Stimulated activated CD8-positive, alpha-beta memory T cell treated with anti-CD3 and anti-CD28 coated beads, Interleukin-15, amount 100 ng/mL, for 48 hours (primary cell): ENCODE measurements at places on chromosomes 7 and 10.

DNA sequence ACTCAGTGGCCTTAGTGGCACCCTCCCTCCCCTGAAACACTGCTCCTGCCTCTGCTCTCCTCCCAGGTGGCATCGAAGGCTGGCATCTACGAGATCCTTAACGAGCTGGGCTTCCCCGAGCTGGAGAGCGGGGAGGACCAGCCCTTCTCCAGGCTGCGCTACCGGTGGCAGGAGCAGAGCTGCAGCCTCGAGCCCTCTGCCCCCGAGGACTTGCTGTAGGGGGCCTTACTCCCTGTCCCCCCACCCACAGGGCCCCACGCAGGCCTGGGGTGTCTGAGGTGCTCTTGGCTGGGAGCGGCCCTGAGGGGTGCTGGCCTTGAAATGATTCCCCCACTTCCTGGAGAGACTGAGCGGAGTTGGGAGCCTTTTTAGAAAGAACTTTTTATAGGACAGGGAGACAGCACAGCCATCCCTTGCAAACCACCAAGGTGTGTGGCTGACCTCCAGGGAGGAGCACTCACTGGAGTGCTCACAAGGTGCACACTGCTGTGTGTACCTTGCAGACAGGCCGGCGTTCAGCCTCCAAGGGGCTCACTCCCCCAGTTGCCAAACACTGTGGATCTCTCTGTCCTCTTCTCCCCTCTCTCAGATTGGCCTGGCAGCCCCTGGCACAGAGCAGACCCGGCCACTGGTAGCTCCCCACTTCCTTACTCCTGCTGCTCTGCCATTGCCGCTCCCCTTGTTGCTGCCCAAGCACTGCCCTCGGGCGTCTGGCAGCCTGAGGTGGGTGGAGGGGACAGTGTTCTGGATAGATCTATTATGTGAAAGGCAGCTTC, 35.8 kb downstream of the PRF1 start:
- DNase-seq: no peak

GRCh38 chr7:29135846-29136245, 10.5 kb downstream of the CPVL start:
- no peak for DNase-seq

DNA sequence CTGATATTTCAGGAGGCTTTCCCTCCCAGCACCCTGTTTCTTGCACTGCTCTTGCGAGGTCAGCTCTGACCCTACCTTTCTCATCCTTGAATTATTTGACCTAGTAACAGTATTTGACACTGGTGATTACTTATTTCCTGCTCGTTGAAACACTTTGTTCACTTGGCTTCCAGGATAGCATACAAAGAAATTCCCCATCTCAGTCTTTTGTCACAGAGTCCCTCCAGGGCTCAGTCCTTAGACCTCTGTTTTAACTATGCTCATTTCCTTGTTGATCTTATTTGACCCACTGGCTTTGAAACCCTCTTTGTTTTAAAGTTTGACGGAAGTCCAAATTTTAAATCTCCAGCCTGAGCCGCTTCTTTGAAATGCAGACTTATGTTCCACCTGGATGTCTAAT, 29.9 kb downstream of the BMPR1A start:
- DNase-seq: no peak

DNA sequence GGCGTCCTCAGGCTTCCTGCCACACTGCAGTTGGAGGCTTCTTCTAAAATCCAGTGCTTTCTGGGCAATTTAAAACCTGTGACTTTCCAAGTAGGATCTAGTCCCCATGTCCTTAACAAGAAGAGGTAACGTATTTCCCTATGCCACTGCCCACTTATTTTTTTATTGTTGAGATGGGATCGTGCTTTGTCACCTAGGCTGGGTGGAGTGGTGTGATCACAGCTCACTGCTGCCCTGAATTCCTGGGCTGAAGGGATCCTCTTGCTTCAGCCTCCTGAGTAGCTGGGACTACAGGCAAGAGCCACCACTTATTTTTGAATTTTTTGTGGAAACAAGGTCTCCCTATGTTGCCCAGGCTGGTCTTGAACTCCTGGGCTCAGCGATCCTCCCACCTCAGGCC, 63.4 kb downstream of the DAGLB start:
- DNase-seq: no peak

GRCh38 chr7:158646766-158647474, 57.7 kb downstream of the NCAPG2 start:
- no peak for DNase-seq

GRCh38 chr7:19930051-19930450, 156.6 kb upstream of the TMEM196 start:
- DNase-seq: no peak

DNA sequence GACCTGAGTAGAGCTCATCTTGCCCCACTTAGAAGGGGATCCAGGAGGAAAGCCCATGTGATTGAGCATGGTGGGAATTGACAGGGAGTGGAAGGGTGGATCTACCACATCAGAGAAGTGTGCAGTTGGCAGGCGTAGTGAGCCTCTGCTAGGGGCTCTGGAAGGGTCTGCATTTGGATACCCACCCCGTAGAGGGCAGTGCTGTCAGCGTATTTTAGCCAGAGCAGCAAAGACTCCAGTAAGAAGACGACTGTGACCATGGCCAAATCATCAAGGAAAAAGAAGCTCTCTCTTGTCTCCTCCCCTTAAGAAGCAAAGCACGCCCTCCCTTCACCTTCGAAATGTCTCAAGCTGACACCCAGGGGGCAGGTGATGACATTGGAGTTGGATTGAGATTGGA, 68.8 kb upstream of the INHBA start:
- no peak for DNase-seq

GRCh38 chr10:13091801-13092200, 8.2 kb upstream of the OPTN start:
- no peak for DNase-seq

DNA sequence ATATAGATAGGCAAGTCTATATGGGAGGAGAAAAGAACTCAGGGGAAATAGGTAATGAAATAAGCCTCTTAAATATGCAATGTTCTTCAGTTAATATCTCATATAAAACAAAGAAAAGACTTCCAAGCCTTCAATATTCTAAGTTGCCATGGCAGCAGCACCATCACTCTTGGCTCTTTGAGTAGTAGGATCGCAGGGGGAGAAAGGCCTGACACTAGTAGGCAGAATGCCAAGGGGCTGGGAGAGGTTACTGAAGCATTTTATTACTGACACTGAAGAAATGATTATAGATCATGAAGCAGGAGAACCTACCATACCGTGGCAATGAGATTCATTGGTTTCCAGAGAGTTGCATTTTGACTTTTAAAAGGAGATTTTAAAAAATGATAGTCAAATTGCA, 193.9 kb downstream of the NXPH1 start:
- no peak for DNase-seq

- no peak for DNase-seq
Measured at GRCh38 chr7:105664816-105665525, 83.7 kb upstream of the EFCAB10 start.

- no peak for DNase-seq
Measured at GRCh38 chr7:41738336-41738735, 35.4 kb upstream of the INHBA start.

DNA sequence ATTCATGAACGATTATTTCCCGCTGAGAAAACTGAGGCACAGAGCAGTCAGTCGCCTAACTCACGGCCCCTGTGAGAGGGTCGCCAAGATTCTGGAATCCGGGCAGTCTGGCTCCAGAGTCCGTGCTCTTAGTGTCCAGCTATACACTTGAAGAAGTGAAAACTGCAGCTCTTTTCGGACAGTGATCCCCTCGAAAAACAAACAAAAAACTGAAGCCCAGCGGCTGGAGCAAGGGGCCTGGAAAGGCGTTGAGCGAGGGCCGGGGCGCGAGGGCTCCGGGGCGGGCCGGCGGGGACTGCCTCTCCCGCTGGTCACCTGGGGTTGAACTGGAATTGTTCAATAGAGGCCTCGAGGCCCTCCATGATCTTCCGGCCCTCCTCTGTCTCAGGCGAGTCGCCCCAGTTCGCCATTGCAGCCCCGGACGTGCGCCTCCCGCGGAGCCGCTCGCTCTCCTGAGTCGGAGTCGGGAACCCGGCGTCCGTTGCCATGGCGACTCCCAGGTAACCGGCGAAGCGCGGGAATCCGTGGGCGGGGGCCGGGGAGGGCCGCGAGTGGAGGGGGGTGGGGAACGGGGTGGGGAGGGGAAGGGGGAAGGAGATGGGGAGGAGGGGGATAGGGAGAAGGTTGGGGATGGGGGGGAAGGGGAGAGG, 881 bp downstream of the C10orf67 start:
- peak; percentile 36 for DNase-seq

GRCh38 chr10:4196183-4196582, 411.2 kb upstream of the KLF6 start:
- DNase-seq: no peak

DNA sequence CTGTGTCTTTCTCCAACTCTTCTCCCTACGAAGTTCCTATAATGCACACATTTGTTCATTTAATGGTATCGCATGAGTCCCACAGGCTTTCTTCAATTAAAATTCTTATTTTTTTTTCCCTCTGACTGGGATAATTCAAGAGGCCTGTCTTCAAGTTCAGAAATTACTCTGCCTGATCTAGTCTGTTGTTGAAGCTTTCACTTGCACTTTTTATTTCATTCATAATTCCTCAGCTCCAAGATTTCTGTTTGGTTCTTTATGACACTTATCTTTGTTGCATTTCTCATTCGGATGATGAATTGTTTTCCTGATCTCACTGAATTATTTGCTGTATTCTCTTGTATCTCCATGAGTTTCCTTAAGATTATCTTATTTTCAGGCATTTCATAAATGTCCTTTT, 103.9 kb downstream of the RSU1 start:
- no peak for DNase-seq

DNA sequence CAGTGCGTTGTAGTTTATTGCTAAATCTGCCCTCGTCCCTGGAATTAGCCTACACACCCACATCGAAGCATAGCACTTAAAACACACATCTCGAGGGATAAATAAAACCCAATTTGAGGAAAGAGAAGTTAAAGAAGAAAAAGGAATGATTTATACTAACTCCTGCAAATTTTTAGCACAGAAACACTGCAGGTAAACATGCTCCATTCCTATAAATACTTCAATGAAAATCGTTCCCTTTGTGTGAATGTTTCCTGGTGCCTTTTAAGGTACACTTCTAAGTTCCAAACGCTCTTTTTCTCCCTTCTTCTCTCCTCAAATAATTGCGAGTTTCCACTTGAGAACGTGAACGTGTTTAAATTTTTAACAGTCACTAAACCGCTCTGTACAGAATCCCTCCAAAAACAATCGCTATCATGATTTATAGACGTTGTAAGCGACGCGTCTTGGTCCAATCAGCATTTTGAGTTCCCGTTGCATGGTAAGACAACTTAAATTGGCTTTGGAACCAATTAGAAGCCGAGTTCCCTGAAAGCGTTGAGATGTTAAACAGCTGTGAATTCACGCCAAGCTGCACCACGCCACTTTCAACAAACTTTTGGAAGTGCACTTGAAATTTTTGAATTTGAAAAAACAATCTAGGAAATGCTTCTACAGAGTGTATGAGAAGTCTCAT, 12.5 kb upstream of the EBLN1 start:
- DNase-seq: no peak

- no peak for DNase-seq
Measured at GRCh38 chr10:85791818-85792532, 574.6 kb downstream of the GRID1 start.

DNA sequence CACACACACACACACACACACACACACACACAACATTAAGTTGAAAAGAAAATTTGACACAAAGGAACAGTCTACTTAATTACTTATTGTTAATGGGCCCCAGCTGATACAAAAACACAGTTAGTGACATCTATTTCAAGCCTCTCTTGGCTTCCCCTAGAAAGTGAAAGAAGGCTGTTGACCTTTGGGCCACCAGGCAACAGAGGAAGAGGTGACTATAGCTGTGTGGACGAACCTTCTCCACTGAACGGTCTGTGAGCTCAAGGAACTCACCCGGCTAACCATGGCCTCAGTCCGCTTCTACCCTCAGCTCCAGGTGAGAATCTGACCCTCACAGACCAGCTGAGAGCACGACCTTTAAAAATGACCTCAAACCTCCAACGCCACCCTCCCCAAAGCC, 32.9 kb upstream of the CALN1 start:
- DNase-seq: no peak

DNA sequence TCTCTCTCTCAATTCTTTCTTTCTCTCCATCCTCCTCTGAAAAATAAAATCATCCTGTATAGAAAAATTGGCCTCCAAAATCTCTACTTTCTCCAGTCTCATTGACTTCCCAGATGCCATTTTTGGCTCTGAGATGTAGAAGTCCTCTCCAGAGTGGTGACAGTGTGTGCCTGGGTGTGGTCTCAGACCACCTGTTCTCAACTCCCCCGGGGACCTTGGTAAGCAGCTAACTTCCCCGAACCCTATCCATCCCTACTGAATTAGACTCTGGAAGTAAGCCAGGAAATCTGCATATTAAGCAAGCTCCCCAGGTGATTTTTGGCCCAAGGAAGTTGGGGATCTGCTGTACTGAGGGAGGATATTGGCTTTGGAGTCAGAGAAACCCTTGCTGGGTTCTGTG, 120.5 kb downstream of the WDR11 start:
- no peak for DNase-seq

DNA sequence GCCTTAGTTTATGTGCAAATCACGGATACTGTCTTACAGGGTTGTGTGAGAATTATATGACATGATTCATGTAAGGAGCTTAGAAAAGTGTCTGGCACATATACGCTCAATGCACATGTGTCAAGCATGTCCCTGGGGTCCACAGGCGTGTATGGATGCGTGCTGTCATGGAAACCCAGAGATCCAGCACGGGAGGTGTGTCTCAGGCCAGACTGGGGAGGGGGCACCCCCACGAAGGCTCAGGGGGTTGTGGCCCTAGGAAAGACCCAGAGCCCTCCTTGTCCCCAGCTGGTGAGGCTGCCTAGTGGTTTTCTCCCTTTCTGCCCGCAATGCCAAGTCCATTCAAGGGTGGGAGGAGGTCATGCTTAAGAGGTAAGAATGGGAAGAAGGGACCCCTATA, 9.1 kb downstream of the BTBD16 start:
- DNase-seq: no peak

DNA sequence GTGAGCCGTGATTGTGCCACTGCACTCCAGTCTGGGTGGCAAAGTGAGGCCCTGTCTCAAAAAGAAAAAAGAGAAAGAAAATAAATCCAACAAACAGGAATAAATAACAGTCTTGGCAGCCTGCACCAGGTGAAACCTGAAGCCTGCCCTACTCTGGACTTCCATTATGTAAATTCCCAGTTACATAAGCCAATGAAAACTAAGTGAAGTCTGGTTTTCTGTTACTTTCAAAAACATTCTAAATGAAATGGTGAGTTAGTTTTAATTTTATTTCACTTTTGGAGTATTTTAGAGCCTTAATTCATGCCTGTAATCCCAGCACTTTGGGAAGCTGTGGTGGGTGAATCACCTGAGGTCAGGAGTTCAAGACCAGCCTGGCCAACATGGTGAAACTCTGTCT, 22.5 kb upstream of the HIBADH start:
- DNase-seq: no peak

GRCh38 chr7:151276666-151277590, 28.4 kb upstream of the SMARCD3 start:
- DNase-seq: peak; percentile 36
